ENCODE measurements at places on chromosomes 5 and 9.
A peak's percentile ranks its signal among the peaks of the same experiment; 100 is the strongest.

DNA sequence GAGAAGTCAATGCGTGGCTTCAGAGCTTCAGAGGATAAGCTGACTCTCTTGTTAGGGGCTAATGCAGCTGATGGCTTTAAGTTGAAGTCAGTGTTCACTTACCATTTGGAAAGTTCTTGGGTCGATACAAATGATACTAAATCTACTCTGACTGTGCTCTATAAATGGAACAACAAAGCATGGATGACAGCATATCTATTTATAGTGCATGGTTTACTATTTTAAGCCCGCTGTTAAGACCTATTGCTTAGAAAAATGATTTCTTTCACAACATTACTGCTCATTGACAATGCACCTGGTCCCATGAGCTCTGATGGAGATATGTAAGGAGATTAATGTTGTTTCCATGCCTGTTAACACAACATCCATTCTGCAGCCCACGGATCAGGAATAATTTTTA is 435.7 kb downstream of the MAT2B start:
- DNase-seq: no peak

DNA sequence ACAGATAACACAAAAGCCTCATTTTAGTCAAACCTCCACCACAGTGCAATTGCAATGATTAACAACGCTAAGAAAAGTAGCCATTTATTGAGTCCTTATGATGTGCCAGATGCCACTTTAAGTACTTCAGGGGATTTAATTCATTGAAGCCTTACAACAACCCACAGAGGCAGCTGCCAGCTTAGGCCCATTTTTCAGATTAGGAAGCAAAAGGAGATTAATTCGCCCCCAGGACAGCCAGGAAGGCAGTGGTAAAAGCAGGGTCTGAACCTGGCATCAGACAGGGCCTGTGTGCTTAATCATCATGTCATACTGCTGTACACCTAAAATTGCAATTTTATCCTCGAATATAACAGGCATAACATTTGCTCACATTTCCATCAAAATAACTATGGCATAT is 23.9 kb downstream of the MED27 start:
- no peak for DNase-seq

GRCh38 chr9:133347515-133347984 is 381 bp downstream of the MED22 start:
- peak; percentile 66 for DNase-seq

- DNase-seq: no peak
These were observed 88.1 kb downstream of the FGF1 start for GRCh38 chr5:142597546-142598337.

DNA sequence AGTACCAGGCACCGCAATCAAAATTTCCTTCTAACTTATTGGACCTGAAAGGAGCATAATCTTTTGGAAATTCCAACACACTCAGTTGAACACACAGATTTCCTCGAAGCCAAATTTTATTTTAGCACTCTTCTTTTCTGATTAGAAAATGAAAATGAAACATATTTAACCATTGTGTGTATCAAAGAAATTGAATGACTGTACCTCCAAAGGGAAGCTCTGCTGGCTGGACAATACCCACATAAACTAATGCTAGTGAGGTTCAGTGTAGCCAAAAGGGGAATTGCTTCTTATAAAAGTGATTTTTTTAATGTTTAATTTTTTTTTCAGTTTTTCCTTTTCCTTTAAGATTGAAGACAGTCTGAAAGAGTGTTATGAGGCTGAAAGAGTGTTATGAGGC is 239.6 kb upstream of the NREP start:
- DNase-seq: no peak

GRCh38 chr9:115008536-115009270 is 78.3 kb upstream of the TNFSF8 start:
- peak; percentile 70 for DNase-seq

DNA sequence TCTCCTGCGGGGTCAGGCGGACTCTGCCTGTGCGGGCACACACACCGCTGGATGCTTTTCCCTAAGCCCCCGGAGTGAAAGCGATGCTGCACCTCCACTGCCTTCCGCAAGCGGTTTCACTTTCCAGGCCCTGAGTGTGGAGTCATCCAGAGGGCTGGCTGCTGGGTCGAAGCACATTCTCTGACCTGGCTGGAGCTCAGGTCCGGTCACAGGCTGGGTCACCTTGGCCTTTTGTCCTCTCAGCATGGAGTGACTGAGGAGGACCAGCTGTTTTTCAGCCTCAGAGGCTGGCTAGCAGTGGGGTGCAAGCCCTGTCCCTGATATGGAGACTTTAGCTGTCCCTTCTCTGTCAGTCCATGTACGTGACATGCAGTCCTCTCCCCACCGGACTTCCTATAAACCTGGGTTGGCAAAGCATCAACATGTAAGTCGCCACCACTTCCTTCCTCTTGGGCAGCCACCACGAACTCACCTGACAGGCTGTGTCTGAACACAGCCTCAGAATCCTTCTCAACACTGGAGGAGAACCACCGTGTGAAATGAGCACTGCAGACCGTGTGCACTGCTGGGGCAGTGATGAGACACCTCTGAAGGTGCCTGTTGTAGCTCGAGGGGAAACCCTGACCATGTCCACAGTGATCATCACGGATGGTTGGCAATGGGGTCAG is 51.3 kb downstream of the GADD45G start:
- no peak for DNase-seq

DNA sequence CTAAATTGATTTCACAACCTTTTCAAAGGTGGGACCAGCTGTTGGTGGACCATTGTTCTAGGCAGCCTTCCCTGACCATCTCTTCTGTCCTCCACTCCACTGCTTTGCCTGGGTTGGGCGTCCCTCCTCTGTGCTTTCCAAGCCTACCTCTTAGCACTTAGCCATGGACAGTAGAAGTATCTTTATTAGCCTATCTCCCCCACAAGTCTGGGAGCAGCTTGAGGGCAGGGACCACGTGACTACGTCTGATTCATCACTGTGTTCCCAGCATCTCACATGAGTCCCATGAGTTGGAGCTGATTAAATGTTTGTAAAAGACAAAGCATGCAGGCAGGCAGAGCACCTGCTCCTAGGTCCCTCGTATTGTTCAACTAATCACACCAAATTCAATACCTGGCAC is 20.9 kb downstream of the MORN5 start:
- peak; percentile 76 for DNase-seq

DNA sequence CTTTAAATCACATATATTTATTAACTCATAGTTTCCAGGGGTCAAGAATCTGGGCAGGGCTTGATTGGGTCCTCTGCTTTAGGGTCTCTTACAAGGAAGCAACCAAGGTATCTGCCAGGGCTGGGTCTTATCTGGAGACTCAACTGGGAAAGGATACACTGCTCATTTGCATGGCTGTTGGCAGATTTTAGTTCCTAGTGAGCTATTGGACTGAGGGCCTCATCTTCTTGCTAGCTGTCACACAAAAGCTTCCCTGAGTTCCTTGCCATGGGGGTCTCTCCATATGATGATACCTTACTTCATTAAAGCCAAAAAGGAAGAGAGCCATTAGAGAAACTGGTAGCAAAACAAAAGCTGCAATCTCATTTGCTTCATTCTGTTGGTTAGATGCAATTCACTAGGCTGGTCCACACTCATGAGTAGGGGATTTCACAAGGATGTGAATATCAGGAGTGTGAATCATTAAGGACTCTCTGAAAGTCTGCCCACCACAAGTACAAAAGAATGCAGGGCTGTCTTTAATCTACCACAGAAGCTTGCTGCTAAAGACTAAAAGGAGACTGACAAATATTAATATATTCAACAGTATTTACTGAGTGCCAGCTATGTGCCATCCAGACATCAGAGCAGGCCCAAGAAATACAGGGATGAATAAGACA is 42.0 kb upstream of the TIMD4 start:
- DNase-seq: no peak

DNA sequence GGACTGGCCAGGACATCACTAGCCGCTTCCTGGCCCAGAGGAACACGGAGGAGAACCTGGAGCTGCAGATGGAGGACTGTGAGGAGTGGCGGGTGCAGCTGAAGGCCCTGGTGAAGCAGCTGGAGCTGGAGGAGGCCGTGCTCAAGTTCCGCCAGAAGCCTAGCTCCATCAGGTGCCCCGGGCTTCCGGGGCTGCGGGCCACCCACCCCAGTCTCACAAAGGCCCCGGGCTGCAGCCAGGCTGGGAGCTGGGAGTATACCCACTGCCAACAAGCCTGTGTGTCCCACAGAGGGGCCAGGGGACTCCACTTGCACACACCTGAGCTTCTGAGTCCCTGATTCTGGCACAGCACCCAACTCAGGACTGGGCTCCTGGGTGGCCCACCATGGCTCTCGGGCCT is 1.7 kb upstream of the RABL6 start:
- DNase-seq: no peak

GRCh38 chr9:98362624-98363252 is 107.3 kb upstream of the TBC1D2 start:
- no peak for DNase-seq

GRCh38 chr5:68661237-68661636 is 432.6 kb upstream of the SLC30A5 start:
- no peak for DNase-seq

- DNase-seq: no peak
These were observed 55.3 kb downstream of the ARSB start for GRCh38 chr5:78929833-78930232.

DNA sequence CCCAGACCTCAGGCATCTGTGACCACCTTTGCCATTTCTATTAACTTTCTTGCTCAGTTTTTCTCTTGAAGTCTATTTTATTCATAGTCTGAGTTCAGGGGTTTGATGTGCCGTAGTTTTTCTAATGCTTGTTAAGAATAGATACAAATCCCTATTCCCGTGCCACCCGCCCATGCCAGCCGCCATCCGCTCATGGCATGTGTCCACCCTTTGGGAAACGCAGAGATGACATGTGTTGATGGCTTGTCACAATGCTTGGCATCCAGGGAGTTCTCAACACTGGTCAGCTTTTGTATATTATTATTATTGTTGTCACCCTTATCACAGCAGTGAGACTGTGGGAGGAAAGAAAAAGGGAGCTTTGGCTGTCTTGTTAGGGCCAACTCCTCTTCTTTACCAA is 17.3 kb upstream of the ANGPTL2 start:
- DNase-seq: no peak

- DNase-seq: no peak
These were observed 9.4 kb downstream of the FYB1 start for GRCh38 chr5:39209924-39210323.

DNA sequence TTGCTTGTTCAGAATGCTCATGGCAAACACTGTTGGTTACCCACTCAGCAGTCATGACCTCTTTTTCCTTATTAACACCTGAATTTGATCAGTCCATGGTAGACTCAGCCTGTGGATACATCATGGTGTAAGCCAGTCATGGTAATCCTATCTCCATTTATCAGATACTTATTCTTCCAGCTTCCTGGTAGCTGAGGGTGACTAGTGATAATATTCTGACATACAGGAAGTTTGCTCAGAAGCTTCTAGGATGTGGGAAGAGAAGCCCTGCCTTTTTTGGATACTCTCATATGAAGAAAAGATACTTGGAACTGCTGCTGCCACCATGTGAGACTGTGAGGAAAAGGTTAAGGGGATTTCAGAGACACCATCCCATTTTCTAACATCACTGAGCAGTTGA is 7.3 kb downstream of the GDA start:
- no peak for DNase-seq

DNA sequence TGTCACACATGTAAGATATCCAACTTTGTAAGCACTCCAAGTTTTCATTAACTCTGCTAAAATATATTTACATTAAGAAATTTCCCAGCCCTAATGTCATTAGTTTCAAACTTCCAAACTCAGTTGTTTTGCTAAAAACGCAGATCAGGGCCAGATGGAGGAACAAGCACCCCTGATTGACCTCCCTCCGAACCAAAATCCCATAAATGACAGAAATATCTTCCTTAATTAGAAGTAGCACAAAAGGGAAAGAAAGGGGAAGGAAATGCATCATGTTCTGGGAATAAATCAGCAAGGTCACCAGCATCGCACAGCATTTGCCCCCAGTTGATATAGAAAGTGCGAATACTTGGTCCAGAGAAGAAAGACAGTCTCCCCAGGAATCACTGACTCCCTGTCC is 61.4 kb upstream of the RUFY1 start:
- DNase-seq: no peak

- DNase-seq: no peak
These were observed 13.8 kb downstream of the CNTRL start for GRCh38 chr9:121088576-121088975.

DNA sequence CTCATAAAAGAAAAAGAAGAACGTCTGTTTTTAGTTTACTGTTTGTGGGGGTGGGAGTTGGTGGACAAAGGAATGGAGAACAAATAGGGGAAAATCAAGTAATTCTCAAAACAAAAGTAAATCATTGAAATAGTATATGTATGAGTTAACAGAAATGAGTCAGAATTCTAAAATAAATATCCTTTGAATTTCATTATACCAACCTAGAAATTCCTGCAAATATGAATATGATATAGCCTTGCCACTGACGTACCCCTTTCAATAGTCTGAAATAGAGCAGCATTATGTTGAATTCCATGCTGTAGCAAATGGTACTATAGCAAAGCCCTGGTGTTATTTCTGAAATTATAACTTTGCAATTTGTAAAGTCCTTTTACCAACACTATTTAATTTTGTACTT is 29.6 kb upstream of the DTWD2 start:
- DNase-seq: peak; percentile 9

- DNase-seq: no peak
These were observed 2.1 kb downstream of the FAM81B start for GRCh38 chr5:95393279-95393678.

DNA sequence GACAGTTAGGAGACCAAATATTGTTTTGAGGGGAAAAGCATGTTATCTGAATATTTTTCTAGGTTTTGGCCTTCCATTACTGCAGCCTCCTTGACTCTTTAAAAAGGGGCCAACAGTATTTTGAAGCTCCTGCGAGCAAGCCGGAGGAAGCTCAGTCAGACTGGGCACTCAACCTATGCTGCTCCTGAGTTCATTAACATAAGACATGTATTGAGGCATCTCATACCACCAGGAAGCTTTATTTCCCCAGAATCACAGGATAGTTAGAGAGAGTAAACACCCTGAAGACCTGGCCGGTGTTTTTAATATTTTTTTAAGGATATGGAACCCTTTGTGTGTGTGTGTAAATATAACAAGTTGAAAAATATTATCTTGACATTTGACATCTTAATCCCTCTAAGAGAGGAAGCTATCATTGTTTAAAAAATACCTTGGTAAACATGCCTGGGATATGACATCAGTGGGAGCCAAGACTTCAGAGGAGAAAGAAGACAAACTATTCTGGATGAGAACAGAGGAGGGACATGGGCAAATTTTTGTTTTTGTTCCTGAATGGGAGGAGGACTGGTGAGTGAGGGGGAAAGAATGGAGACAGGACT is 139.3 kb upstream of the SLIT3 start:
- DNase-seq: no peak

Data from hepatic stellate cell (primary cell).